Activated CD4-positive, alpha-beta T cell treated with anti-CD3 and anti-CD28 coated beads, Interleukin-2, Interleukin-4, amounts not matched to agents 100 ng/mL and 50 ng/mL, durations not matched to agents 16 hours and 8 hours (primary cell): ENCODE measurements at places on chromosomes 13 and 19.

DNA sequence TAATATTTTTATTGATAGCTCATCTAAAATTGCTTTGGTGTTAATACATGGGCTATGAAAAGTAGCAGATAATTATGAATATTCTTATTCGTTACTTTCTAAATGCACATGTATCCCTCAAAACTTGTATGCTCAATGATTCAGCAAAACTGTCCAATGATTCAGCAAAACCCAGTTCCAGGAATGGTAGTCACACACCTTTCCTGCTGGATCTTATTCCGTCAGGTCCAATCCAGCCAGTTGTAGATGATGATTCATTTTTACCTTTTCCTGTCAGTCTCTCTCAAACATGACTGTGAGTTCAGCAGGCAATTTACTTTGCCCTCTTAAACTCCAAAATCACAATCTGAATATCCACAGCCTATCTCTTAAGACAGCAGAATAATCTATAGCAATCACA lies 1082.6 kb downstream of the EFNB2 start:
- DNase-seq: no peak

GRCh38 chr13:41457589-41458186 lies 338 bp downstream of the RGCC start:
- peak; percentile 15 for DNase-seq

DNA sequence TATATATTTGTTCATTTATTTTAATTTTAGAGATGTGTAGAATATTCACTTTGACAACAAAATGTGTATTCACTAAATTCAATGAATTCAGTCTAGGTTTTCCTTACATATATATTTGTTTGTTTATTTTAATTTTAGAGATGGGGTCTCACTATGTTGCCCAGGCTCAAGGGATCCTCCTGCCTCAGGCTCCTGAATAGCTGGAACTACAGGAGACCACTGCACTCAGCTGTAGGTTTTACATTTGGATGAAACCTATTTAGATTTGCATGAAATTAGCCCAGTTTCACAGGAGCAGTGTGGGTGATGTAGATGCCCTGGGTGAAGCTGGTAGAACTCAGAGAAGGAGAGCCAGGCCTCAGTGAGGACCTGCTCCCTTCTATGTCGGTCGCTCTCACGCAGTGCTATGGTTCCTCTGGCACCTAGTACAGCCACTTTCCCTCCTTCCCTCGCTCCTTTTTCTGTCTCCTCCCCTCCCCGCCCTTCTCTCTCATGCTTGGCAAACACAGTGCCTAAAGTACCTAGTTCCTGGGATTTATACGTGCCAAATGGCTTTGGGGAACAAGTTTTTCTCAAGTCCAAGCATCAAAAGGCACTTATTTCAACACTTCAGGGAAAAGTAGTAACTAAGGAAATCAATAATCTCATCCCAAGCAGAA lies 14.7 kb upstream of the HMGB1 start:
- DNase-seq: no peak

DNA sequence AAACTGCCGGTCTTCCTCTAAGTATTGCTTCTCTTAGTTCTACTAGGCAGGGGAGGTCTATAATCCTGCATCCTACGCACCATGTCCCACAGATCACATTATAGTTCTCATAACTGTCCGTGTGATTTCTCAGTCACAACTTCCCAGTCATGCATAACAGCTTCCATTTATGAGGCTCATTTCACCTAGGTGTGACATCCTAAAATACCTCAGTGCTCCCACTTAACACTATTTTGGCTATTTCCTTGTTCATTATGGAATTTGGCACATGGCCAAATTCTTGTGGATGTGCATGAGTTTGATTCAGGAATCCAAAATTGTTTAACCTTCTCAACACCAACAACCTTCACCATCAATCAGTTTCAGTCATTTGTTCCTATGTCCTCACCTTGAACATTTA lies 989.9 kb downstream of the OLFM4 start:
- DNase-seq: no peak

DNA sequence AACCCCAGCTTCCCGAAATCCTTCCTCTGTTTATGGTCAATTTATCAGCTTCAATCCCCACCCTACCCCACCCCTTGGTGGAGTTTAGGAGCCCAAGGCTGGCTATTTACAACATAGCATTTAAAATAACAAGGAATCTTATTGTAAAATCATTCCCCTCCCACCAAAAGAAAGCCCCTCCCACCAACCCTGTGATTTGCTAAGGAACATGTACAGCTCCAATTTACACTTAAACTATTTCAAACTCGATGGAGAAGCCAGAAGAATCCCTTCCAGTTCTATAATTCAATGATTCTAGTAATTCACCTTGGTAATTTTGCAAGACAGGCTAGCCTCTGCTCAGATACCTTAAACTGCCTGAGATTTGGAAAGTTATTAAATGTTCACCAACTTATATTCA lies 3.0 kb downstream of the LATS2 start:
- DNase-seq: no peak

DNA sequence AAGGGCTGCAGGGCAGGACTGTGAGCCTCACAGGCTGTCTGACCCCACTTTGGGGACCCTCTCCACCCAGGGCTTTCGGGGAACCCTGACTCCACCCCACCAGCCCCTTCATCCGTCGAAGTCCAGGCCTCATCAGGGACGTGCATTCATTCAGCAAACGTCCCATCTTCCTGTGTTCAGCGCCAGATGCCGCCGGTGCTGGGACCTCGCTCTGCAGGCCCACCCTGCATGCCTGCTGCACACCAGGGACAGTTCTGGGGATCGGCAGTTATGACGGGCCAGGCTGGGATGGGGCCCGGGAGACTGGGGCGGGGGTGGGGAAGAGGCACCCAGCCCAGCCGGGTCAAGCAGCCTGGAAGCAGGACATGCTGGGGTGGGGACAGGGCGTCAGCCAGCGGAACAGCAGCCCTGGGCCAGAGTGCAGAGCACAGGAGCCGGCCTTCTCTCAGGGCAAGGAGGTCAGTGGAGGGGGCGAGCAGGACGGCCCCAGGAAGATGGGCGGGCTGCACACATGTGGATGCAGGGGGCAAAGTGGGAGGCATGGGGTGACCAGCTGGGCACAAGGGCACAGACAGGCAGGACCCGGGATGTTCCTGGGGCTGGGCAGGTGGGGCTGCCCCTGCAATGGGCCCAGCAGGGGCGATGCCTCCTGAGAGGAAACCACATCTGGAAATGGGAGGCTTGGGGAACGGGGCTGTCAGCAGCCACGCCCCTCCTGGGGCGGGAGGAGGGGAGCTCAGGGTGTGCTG lies 5.1 kb downstream of the GAMT start:
- DNase-seq: no peak

- DNase-seq: no peak
Observed at GRCh38 chr13:97497400-97497799, 63.4 kb downstream of the RAP2A start.

- DNase-seq: peak; percentile 10
Observed at GRCh38 chr19:47541518-47541917, 26.7 kb upstream of the NAPA start.

DNA sequence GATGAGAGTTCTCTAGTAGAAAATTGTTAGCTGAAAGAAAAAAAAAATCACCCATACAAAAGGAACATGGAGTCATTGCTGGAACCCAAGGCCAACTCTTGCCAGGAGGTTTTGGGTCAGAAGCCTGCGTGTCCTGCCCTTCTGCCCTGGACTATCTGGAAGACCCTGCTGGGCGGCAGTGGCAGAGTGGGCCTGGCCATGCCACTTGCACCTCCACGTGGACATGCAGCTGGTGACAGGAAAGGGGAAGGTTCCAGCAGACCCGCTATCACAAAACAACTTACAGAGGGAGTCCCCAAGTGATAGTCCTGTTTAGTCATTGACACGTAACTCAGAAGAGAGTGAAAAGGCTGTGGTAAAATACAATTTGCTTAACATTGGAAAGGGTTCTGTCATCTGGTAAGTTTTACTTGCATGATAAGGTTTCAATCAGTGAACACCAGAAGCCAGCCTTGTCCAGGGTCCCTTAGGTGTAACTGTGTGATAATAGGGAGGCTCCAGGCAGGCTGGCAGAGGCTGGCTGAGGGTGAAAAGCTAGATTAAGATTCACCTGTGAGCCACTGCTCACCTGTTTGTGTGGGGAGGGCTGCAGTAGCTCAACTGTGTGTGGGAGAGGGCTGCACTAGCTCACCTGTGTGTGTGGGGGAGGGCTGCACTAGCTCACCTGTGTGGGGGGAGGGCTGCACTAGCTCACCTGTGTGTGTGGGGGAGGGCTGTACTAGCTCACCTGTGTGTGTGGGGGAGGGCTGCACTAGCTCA lies 47.8 kb downstream of the COL4A2 start:
- no peak for DNase-seq

GRCh38 chr19:6218491-6219146 lies 61.2 kb downstream of the MLLT1 start:
- peak; percentile 84 for DNase-seq

DNA sequence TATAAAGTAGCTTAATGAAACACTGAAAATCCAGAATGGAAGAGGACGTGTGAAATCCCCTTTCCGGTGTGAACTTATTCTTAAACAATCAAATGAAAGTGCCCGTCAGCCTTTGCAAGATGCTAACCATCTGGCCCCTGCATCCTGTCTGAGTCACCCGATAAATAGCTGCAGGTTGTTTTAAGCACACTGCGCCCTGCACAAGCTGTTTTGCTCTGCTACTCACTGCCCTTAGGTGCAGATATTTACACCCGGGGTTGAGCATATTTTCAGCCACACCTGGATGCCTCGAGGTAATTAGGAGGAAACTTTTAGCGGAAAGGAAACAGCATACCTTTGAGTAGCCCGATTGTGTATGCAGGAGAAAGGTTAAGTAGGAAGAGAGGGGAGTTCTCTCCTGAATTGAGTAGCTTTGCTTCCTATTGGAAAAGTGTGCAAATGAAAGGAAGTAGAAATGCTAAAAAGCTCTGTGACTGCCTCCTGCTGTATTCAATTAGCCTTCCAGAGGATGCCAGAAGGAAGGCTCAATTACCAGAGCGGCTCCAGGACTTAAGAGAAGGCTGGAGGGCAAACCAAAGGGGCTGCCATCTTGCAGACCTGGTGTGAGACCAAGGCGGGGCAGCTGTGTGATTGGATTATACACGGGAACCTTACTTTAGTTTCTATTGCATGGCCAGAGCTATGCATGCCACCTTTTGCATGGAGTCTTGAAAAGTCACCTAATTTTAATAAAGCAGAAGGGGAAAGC lies 42.5 kb downstream of the IRS2 start:
- peak; percentile 30 for DNase-seq

DNA sequence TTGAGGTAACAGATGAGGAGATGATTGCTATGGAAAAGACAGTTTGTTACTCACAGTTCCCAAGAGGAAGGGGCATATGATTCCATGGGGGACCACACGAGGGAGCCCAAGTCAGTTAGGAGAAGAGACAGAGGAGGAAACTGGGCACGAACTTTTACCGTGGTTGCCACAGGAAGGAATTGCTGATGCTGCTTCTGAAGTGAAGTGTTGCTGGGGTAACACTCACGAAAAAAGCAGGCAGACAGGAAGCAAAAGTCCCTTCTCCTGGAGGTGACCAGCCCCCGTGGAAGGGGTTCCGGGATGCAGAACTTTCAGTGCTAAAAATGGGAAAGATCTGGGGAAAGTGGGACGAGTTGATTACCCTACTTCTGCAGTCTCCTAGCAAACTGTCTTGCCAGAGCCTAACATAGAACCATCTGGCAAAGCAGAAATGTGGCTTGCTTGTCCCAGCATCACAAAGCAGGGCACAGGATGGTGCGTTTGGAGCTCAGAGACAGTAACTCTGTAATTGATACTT lies 35.4 kb upstream of the MAP3K10 start:
- peak; percentile 16 for DNase-seq

GRCh38 chr13:75359266-75359665 lies 122.7 kb downstream of the TBC1D4 start:
- DNase-seq: no peak

GRCh38 chr13:99093997-99094396 lies 106.7 kb upstream of the UBAC2 start:
- no peak for DNase-seq

- peak; percentile 34 for DNase-seq
Observed at GRCh38 chr19:3818466-3818865, 32.3 kb upstream of the MATK start.

- DNase-seq: no peak
Observed at GRCh38 chr13:21901336-21901735, 230.5 kb downstream of the FGF9 start.

- no peak for DNase-seq
Observed at GRCh38 chr13:99000137-99000536, 22.3 kb upstream of the DOCK9 start.

- no peak for DNase-seq
Observed at GRCh38 chr19:11265785-11266236, 3.5 kb upstream of the DOCK6 start.

GRCh38 chr19:10612499-10613119 lies 12.7 kb upstream of the SLC44A2 start:
- no peak for DNase-seq

- no peak for DNase-seq
Observed at GRCh38 chr19:34256835-34257558, 2.6 kb downstream of the GARRE1 start.

- no peak for DNase-seq
Observed at GRCh38 chr19:29634423-29635130, 28.5 kb downstream of the POP4 start.

DNA sequence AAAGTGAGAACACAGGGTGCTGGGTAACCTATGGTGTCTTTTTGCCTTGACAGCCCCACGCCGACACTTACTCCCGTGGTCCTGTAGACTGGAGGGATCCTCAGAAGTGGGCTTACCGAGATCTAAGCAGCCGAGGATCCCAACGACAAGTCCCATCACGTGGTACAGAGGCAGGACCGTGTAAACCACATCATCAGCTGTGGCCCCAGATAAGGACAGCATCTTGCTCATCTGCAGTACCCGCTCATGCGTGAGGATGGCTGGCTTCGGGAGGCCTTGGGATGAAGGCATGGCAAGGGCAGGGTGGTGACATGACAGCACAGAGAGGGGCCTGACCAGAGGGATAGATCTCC lies 2.1 kb downstream of the SLC27A5 start:
- DNase-seq: no peak

- no peak for DNase-seq
Observed at GRCh38 chr13:113820813-113821651, 42.8 kb downstream of the GAS6 start.

DNA sequence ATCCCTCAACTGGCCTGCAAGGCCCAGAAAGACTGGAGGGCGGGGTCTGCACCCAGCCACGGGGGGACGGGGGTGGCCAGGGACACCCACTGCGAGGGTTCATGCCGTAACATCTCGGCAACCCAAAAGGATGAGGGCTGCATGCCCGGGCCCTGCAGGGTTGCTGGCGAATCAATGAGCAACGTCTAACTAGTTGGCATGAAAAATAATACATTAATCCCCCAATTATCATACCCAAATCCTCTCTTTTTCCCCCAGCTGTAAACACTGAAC lies 232.2 kb downstream of the TUBA3C start:
- no peak for DNase-seq

- DNase-seq: no peak
Observed at GRCh38 chr19:41025871-41026270, 34.8 kb downstream of the CYP2B6 start.

GRCh38 chr13:113897161-113897560 lies 33.3 kb upstream of the GAS6 start:
- DNase-seq: no peak

DNA sequence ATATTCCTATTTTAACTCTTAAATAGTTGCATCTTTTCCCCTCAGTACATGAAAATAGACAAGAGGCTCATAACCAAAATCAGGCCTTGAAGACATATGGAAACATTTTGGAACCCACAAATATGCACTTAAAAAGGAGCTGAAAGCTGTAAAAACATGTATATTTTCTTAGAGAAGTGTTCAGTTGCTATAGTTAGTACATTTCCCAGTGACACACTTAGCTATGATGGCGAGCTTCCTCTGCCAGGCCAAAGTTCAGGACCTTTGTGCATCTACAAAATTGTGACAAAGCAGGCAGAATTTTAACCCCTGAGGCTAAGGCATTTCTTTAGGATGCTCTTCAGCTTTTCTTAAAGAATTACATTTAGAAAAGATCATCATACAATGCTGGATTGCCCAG lies 54.5 kb downstream of the RCBTB2 start:
- no peak for DNase-seq
